ENCODE measurements at places on chromosomes 5 and 9.

GRCh38 chr5:142358648-142359047 is 33.8 kb upstream of the SPRY4 start:
- no peak for DNase-seq

- peak; percentile 55 for DNase-seq
Measured at GRCh38 chr9:134325813-134326723, at the start of gene RXRA. Gene RXRA, plus strand, starts transcription at chr9:134326455. Its CDS starts 177 bp downstream, at chr9:134326632.

DNA sequence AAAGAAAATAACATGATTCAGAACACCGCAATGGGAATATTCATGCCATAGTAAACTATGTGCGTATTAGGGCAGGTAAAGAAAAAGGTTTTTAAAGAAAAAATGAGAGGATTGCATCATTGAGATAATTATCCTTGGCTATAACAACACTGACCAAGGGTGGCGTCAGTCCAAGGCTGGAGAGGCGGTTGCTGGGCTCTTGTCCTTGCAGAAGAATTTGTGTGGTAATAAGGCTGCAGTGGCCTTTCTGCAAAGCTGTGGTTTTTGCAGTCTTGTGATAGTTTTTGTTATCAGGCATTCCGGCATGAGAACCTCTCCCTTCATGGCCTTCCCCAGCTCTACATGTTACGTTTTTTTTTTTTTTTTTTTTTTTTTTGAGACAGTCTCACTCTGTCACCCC is 14.0 kb downstream of the BOD1 start:
- DNase-seq = no peak

- no peak for DNase-seq
Measured at GRCh38 chr5:56319526-56320181, 86.5 kb upstream of the ANKRD55 start.

DNA sequence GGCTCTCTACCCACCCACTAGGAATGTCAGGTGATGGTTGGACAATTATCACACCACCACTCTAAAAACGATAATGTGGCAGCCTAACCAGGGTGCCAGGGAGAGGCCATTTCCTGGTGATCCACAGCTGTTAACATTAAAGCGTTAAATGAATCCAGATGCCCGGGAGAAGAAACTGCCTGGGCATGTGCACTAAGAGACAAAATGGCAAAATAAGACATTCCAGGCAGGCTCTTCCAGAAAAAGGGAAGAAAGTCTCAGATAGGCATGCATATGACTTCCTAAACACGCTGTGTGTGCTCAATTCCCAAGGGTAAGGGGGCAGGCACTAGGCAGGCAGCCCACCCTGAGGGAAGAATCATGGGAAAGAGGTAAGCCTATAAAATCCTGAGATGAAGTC is 4.6 kb upstream of the TXN start:
- DNase-seq = no peak

- DNase-seq = no peak
Measured at GRCh38 chr5:179800696-179801201, 5.9 kb downstream of the MGAT4B start.
